ENCODE measurements at places on chromosomes 2 and 18. TPM values are rescaled to one million over a fixed set of nuclear protein-coding genes. Genes with fewer than 3 reads are reported as not detected.

Gene PSMG2
- 82.0 TPM for total RNA-seq

Gene MAL
- total RNA-seq, result 0.17 TPM

Gene ASIC4
- total RNA-seq, result 0.15 TPM

Gene PLEK
- total RNA-seq, result not detected

Gene TUBB6
- total RNA-seq, result 933 TPM

Gene CD8A
- total RNA-seq, result not detected

Gene IL37
- not detected for total RNA-seq

Gene ANKRD62
- total RNA-seq, result not detected

Gene ICOS
- total RNA-seq, result not detected

Gene DSC3
- 0.15 TPM for total RNA-seq

Gene POTEJ
- total RNA-seq, result not detected

Gene GMPPA
- total RNA-seq, result 56.4 TPM

Gene APOB
- under 0.01 TPM for total RNA-seq
